Activated effector memory CD4-positive, alpha-beta T cell treated with anti-CD3 and anti-CD28 coated beads, Interleukin-2, amount 50 U/mL, for 16 hours (primary cell): ENCODE measurements at places on chromosomes 3 and 15.

DNA sequence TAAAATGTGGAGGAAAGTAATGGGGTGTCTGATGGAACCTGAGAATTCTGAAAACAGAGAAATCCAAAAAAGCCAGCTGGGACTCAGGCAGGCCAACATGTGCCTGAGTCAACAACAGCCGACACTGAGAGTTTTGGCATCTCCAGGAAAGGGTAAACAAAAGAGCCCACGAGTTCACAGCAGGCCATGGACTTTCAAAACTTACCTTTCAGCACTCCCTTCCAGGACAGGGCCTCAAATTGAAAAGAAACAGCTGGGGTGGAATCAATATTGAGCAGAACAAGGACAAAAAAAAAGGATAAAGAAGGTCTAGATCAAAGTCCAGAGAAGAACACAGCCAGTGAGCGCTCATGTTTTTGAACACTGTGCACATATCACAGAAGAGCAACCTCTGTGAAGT, 735.4 kb upstream of the GRM7 start:
- no peak for DNase-seq

- no peak for DNase-seq
Observed at GRCh38 chr3:156473341-156473740, 81.6 kb downstream of the SSR3 start.

DNA sequence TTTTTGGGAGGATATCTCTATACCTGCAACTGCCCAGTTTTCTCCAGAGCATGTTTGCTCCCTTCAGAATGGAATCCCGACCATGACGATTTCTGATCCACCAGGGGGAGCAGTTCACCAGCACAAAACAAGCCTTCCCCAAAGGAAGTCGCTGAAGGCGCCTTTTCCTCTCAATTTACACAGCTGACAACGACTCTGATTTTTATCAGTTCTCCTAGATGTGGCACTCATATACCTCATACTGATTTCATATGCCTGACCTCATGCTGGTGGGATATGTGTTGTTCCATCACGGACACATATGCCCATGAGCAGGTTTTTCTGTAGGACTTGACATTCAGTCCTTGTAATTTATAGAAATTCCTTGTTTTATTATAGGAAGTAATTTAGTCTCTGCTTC, 1028.2 kb downstream of the MCTP2 start:
- DNase-seq = peak; percentile 70

DNA sequence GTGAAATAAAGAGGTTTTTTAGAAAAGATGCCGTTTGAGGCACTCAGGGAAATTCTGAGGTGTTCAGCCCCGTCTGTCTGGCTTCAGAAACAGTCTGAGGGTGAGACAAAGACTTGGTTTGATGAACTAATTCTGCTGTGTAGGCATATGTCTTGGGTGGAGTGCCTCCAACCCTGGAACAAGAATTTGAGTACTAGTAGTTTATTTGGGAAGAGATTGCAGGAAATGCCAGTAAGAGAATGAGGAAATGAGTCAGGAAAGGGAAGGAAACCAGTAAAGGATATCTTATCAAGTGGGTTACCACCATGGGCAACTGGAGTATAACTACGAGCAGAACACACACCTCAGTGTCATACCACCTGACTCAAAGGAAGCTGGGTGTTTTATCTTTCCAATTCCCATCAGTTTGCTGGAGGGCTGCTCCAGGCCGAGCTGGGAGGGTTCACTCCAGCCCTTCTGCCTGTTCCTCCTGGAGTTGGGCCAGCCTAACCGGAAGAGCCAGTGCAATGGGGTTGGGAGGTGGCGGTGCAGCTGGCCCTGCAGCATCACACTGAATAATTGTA, 75.3 kb downstream of the TGFBR2 start:
- DNase-seq = no peak

- no peak for DNase-seq
Observed at GRCh38 chr3:127328421-127328820, 40.6 kb upstream of the PRR20G start.

GRCh38 chr15:72495007-72495406, 20.9 kb downstream of the ARIH1 start:
- no peak for DNase-seq

- DNase-seq = no peak
Observed at GRCh38 chr3:170701696-170702678, 116.1 kb upstream of the SLC7A14 start.

- DNase-seq = no peak
Observed at GRCh38 chr15:76006136-76006778, 6.0 kb downstream of the NRG4 start.

DNA sequence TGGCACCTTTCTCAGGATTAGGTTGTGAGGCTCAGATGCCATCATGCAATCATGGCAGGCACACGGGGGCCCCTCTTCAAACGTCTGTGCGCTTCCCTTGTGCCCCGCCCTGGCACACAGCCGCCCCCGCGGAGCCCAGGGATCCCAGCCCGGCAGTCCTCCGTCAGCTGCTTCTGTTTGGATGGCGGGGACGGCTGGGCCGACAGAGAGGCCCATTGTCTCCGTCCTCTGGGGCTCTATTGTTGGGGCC, 849 bp upstream of the HDAC11 start:
- no peak for DNase-seq

- no peak for DNase-seq
Observed at GRCh38 chr3:164465172-164465571, 613.1 kb downstream of the SI start.
